ENCODE measurements at places on chromosomes 13 and 19. TPM values are rescaled to one million over a fixed set of nuclear protein-coding genes. Genes with fewer than 3 reads are reported as not detected.

Gene APLP1
- total RNA-seq: 1.5 TPM

Gene IL17D
- total RNA-seq: 3.7 TPM

Gene FCER2
- not detected for total RNA-seq

Gene THSD1
- 6.4 TPM for total RNA-seq

Gene KIR2DL4
- not detected for total RNA-seq

Gene CBLC
- total RNA-seq: 42.2 TPM

Gene CEACAM16
- total RNA-seq: not detected

Measured in vagina (tissue), 2 donors.